Dermis blood vessel endothelial cell (primary cell): ENCODE measurements at places on chromosomes 7 and 10. TPM values are rescaled to one million over a fixed set of nuclear protein-coding genes. Genes with fewer than 3 reads are reported as not detected.

Gene LZTS2
- 43.6 and 57.8 TPM in 2 replicates for total RNA-seq

Gene VIM
- 4,841 and 6,960 TPM in 2 replicates for total RNA-seq

Gene RPEL1
- total RNA-seq, result 0.09 and 0.17 TPM in 2 replicates

Gene PAX4
- 0.09 TPM in 1 of 2 replicates, not detected in the other for total RNA-seq

Gene CCDC6
- 22.6 and 41.4 TPM in 2 replicates for total RNA-seq

Gene PTPRE
- 178 and 216 TPM in 2 replicates for total RNA-seq

Gene PAPSS2
- total RNA-seq, result 98.9 and 138 TPM in 2 replicates

Gene TRIM73
- 0.60 and 1.9 TPM in 2 replicates for total RNA-seq

Gene CNNM2
- total RNA-seq, result 6.3 and 6.9 TPM in 2 replicates

Gene HSPA12A
- 0.56 and 0.68 TPM in 2 replicates for total RNA-seq

Gene TAS2R41
- total RNA-seq, result not detected in 2 replicates

Gene FAM171A1
- total RNA-seq, result 40.0 and 55.9 TPM in 2 replicates
